ENCODE measurements at places on chromosomes 3 and 15.

GRCh38 chr3:150414258-150414657 is 6.2 kb downstream of the TSC22D2 start:
- no peak for DNase-seq

GRCh38 chr3:113170771-113171170 is 40.6 kb upstream of the BOC start:
- no peak for DNase-seq

GRCh38 chr3:64648927-64649906 is 38.6 kb downstream of the ADAMTS9 start:
- DNase-seq, result no peak

GRCh38 chr3:13496879-13497278 is 16.8 kb downstream of the HDAC11 start:
- no peak for DNase-seq

GRCh38 chr3:14718539-14718938 is 43.6 kb downstream of the C3orf20 start:
- DNase-seq, result no peak

DNA sequence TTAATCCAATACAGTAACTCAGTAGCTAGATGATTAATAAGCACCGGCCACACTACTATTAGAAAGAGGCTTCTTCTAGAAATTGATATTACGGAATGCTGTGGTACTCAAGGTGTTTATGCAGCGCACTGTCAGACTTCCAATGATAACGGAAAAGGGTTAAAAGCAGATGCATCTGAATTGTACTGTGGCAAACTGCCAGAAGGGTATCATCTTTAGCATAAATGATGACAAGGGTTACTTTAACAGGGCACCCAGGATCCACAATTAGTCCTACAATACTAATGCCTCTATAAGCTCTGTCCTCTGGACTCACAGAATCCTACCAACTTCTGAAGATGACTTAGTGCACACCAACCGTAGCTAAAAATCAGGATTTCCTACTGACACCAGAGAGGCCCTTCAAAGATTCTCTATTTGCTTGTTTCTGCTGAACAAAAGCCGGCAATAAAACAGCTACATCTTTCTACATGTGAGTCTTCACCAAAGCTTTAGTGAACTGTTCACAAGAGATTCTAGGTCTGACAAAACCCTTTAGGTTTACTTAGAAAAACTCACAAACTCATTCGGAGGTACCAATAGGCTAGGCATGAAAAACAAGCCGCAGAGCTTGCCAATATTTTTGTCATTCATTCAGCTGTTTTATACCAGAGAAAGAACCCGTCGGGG is 7.1 kb downstream of the SATB1 start:
- DNase-seq, result no peak

DNA sequence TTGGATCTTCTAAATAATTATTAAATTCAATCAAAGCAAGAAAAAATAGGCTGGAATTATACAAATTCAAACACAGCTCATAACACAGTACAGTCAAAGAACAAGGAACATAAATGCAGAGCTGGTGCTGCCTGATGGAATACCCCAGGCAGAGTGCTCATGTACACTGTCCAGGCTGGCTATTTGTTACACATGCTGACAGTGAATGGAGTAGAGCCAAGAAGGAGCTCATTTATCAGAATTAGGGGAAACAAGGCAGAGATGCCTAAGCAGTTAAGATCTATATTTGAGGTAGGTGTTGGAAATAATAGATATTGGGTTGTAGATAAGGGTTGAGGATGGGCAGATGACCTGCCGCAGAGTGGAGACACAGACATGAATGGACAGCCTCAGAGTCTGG is 788.2 kb upstream of the ARPP21 start:
- no peak for DNase-seq

- DNase-seq, result no peak
Observed at GRCh38 chr3:46987319-46987742, 7.9 kb downstream of the NBEAL2 start.

DNA sequence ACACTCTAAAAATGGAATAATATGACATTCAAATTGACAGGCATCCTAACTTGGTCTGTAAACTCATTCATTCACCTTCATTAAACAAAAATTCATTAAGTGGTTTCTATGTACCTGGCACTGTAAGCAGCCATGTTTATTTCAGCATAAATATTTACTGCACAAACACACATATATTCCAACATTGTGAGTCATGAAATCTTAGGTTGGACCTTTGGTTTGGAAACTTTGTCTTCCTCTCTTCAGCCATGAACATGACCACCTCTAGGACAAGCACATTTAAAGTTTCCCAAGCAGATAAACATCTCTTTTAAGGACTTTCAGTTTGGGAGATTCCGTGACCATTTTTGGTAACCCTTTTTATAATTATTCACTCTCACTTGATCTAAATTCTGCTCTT is 131.8 kb downstream of the TPRG1 start:
- DNase-seq, result no peak

- no peak for DNase-seq
Observed at GRCh38 chr3:188240189-188240981, 86.4 kb downstream of the LPP start.

GRCh38 chr3:65875393-65876027 is 163.2 kb downstream of the MAGI1 start:
- no peak for DNase-seq

- DNase-seq, result no peak
Observed at GRCh38 chr3:99325402-99325801, 313.0 kb upstream of the COL8A1 start.

DNA sequence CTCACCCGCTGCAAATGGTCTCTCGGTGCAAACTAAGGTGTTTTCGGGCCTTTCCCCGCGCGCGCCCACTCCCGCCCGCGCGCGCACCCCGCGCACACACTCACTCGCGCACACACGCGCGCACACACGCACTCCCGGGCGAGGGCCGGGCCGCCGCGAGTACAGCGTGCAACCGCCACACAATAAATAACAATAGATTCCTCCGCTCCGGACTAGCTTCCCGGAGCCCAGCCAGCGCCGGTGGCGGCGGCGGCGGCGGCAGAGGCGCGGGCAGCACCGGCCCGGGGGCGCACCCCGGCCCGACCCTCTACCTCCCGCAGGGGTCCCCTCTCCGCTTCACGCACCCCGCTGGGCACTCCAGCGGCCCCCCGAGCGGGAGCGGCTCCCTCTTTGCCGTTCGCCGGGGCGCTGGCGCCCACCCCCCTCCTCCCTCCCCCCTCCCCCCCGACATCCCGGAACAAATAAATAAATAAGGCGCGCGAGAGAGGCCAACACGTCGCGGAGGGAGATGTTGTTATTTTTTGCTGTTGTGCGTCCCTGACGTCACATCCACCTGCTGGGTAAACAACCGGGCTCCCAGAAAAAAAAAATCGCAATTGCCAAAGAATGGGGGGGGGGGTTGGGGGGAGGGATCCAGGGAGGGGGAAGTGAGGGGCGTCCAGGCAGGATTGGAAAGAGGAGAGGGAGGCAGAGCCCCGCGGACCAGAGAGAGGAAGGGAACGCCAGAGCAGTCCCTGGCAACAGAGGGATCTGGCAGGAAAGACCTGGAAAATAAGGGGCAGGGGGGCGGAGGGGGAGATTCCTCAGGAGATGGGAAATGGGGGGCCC is at the start of gene FOXP1:
Gene FOXP1 (minus strand): TSS at position 163 of the 828 bp plus-strand sequence. CDS start 385,347 bp downstream, outside the sequence.
- no peak for DNase-seq

- DNase-seq, result no peak
Observed at GRCh38 chr3:30604558-30604957, 1.8 kb upstream of the TGFBR2 start.

DNA sequence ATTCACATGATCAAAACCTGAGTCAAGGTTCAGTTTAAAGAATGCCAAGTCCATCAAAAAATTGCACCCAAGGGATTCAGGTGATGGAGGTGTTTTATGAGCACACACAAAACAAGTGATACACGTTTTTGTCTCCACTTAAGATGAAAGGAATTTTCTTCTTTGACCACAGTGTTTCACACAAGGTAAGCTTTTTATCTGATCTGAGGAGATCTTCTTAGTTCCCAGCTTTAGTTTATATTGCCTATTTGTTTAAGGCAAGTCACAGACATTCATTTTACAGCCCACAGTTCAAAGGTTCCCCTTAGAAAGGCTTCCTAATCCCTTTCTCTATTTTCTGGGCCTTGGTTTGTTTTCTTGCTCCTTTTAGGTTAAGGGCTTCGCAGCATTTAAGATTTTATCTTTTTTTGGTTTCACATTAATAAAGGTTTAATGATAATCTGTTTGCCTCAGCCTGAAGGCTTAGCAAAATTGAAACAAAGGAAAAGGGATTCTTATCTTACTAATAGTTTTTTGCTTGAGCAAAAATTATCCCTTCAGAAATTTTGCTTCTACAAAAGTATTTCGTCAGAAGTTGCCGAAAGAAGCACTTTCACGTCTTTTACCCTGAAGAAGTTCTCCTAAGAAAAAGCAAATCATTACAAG is 420.5 kb upstream of the NAALADL2 start:
- DNase-seq, result no peak

DNA sequence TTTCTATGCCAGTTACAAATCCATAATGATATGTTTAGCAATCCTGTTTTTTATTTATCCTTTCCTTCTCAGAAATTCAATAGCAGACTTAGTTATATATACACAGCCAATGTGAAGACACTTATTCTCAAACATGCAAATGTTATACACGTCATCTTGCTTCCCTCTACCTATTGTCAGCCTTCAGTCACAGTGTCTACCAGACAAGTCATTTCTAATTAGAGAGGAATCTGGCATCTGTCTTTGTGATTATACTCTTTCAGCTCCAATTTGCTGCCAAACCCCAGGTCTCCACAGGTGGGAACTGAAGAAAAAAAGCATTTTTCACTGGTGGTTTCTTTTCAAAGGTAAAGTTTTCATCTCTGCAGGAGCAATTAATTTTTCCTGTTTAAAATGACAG is 793.1 kb downstream of the AGBL1 start:
- no peak for DNase-seq

- no peak for DNase-seq
Observed at GRCh38 chr3:22980346-22980745, 222.8 kb upstream of the UBE2E2 start.

DNA sequence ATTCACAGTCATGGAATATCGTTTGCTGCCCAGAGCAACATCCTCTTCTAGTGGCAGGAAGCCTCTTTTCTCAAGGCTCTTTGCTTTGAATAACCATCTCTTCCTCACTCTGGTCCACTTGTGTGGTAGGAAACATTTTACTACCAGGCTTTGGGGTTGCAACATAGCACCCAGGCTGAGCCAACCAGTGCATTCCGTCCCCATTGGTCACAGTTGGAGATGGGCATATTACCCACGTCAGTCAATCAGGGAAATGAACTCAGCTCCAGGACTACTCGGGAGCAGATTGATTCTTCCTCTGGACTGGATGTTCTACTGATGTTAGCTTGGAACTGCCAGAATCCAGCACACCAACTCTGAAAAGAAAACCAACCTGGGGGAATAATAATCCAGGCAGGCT is 4.2 kb upstream of the PEX5L start:
- DNase-seq, result no peak

DNA sequence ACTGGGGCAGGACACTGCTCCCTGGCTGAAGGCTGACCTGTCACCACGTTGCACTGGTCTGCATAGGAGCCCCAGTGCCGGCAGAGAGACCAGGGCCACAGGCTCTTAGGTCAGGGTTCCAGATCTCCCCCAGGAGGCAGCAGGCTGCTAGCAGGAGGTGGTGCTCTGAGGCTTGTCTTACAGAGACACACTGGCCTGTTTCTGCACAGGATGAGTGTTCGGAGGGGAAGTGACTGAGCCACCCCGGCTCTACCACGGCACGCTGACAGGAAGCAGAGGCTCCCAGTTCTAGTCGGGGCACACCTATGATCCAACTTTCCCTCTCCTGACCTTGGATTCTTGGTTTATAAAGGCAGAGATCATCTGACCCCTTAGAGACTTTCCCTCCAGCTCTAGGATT is 8.6 kb downstream of the FBXL22 start:
- DNase-seq, result no peak

DNA sequence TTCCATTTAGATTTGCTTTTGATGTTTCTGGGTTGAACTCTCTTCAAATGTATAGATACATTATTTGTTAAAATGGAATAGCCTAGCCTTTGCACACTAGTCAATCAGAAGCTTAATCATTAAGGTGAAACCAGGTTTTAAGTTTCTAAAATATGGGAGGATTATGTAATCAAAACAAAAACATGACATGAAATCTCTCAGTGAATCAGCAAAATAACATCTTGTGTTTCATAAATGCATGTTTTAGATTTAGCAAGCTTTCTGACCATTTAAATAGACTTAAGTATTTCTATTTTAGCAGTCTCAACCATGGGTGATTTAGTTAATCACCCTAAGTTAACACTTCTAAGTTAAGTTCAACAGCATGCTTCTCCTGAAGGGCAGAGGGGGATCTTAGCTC is 11.3 kb downstream of the GTF2E1 start:
- DNase-seq, result no peak

DNA sequence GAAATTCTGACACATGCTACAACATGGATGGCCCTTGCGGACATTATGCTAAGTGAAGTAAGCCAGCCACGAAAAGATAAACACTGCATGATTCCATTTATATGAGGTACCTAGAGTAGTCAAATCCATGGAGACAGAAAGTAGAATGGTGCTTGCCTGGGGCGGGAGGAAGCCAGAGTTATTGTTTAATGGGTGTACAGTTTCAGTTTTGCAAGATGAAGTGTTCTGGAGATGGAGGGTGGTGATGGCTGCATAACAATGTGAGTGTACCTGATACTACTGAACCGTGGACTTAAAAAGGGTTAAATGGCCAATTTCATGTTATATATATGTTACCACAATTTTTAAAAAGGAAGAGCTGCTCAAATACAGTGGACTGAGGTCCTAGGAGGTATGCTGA is 66.9 kb downstream of the SEMA5B start:
- no peak for DNase-seq

- DNase-seq, result no peak
Observed at GRCh38 chr3:18466136-18466535, 41.0 kb upstream of the SATB1 start.

GRCh38 chr3:62229211-62229610 is 144.1 kb downstream of the FEZF2 start:
- no peak for DNase-seq

DNA sequence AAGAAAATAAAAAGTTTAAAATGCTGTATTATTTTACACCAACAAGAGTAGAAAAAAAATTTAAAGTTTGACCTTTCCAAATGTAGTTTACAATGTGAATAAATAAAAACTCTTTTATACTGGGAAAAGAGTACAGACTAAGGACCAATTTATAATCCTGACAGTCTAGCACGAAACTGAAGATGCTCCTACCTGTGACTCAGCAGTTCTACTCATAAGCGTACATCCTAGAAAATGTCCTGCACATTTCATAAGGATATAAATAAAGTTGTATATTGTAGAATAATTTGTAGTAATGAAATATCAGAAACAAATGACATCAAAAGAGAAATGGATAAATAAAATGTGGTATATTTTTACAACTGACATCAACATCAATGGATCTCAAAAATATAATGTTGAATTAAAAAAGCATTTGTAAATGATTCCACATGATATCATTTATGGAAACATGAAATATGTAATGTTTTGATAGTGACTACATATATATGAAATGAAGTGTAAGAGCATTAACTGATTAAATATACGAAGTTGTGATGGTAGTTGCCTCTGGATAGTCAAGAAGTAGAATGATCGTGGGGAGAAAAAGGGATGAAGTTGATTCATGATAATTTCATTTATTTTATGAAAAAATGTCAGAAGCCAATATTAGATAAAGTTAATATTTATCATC is 161.3 kb upstream of the CBLB start:
- no peak for DNase-seq

GRCh38 chr3:8756671-8757070 is 12.7 kb downstream of the OXTR start:
- no peak for DNase-seq

Data from cortex of kidney (tissue), 1 donor.